Fibroblast of skin of left quadriceps (primary cell): ENCODE measurements at places on chromosomes 6 and 20.
A peak's percentile ranks its signal among the peaks of the same experiment; 100 is the strongest.

DNA sequence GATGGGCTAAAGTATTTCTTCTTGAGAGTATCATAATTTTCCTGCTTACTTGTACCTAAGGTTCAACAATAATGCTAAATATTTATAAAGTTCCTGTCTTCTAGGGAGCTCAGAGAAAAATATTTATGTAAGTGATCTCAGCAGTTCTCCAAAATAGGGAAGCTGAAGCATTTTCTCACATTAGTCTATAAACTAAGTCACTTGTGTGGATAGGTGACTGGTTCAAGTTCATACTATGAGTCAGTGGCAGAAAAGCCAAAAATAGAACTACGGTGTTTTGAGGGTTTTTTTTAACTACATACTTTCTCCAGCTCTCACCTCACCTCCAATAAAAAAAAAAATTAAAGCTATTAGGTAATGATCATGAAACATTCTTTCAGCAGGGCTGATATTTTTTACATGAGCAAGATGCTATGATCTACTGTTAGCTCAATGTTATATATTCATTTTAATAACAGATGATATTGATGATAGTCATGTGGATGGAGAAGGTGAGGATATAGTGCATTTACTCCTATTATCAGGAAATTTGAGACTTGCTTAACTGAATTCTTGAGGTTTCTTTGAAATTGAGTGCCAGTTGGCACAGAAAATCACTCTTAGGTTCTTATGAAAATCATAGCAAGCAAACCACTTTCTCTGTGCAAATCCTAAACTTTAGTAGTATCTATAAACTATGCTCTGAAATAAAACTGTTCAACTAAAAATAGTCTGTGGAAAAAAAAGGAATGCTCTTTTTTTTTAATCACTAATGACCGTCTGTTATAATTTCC lies 4.1 kb upstream of the MOXD1 start:
- no peak for DNase-seq

- no peak for DNase-seq
These were observed 102.3 kb downstream of the IRF4 start for GRCh38 chr6:493840-494239.

- DNase-seq, result no peak
These were observed 16.6 kb downstream of the DDO start for GRCh38 chr6:110398778-110399177.

DNA sequence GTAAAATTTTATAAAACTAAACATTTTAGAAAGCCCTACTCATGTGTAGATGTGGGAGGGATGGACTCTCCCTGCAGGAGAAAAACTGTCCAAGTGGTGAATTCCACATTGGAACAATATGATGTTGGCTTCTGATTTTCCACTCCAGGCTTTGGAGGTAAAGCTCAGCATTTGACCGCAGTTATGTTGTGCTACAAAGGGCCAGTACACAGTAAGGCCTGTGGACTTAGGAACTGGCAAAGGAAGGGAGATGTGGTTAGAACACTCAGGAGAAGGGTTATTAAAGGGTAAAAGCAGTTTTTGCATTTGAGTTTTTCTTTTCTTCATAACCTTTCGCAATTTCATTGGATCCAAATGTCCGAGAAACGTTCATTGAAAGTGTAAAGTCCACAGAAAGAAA lies 150.3 kb upstream of the SASH1 start:
- peak; percentile 40 for DNase-seq

DNA sequence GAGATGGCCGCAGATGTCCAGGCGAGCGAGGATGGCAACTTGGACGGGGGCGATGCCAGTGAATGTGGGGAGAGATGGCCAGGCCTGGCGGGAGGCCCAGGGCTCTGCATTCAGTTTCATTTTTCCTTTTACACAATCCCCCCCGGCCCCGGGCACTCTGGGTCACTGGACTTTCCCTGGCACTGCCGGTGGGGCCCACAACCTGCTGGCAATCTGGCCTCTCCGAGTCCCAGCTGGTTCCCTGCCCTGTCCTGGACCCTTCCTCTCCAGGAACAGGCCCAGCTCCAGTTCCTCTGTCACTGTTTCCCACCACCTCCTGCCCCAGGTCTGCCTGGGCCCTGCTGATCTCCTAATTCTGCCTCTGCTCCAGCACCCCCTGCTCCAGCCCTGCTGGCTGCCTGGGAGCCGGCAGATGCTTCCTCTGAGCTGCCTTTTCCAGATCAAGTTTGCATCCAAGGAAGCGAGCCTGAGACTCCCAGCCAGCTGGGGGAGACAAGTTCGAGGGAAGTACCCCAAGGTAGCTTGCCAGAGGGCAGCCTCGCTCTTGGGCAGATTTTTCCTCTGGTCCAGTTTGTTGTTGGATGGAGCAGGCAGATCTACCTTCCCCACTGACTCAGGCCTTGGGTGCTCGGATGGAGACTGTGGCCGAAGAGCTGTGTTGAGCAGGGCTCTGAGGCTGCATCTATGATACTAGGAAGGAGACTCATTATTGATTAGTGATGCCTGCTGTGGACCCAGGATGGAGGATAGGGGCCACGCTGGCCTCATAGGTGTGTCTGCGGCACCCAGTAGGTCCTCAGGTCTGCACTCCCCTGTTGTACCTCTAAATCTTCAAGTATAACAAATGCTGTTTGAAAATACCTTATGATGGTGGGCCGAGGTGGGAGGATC lies 83.2 kb downstream of the CEBPB start:
- no peak for DNase-seq

- peak; percentile 12 for DNase-seq
These were observed 88.3 kb downstream of the SH3BGRL2 start for GRCh38 chr6:79719248-79719960.

DNA sequence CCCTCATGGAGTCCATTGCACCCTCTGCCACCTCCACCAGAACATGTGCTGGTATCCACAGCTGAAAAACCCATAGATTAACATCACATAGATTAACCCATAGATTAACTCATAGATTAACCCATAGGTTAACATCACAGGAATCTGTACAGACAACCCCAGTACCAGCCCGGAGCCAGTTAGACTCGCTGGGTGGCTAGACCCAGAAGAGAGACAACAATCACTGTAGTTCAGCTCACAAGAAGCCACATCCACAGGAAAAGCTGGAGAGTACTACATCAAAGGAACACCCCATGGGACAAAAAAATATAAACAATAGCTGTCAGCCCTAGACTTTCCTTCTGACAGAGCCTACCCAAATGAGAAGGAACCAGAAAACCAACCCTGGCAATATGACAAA lies 25.1 kb downstream of the SERPINB9 start:
- no peak for DNase-seq

DNA sequence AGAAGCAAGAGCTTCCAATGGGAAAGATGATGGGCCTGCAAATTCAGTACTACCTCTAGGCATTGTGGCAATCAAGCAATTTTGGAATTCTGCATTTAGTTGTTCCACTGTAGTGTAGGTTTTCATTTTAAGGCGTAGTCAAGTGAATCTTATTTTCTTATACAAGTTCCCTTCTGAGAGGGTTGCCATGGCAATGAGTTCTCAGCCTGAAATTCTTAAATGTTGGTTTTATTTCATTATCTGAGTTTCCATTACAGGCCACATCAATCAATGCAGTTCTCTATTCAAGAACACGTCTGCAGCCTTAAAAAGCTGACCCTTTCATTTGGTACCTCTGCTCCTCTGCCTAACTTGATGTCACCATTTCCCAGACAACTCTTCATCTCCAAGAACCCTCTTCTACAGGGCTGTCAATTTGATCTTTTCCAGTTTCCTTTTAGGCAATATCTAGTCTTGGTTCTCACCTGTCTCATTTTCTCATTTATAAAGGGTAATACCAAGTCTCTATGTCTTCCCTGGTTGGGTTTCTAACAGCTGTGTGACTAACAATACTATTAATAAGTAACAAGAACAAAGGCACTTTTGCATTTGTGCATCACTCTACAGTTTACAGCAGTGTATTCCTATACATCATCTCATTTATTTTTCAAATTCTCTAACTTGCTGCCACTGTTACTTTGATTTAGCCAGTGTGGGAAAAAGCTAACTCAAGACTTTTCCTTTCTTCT lies 898.2 kb upstream of the FLRT3 start:
- DNase-seq, result no peak

DNA sequence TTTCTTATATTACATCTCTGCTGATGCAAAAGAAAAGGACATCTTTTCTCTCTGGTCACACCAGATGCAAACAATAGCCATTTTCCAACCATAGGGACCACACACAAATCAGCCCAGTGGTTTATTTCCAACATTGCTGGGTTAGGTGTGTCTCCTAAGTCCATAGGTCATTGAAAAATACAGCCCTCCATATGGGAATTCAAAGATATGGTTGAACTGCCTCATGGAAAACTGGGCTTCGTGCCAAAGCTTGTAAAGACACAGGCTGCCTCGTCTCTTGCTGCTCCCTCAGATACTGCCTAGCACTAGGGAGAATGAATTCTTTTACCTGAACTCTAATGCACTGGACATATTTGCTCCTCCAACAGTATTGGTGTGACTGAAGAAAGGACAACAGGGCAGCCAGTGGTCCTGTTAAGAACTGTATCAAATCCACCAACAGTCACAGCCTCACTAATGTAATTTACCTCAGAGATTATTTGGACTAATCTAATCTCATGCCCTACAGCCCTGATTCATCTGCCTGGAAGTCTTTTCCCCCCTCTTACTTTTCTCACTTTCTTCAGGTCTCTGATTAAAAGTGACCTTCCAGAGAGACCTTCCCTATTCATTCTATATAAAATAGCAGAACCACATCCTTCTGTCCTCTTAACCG lies 48.3 kb upstream of the TBC1D32 start:
- DNase-seq, result peak; percentile 10

DNA sequence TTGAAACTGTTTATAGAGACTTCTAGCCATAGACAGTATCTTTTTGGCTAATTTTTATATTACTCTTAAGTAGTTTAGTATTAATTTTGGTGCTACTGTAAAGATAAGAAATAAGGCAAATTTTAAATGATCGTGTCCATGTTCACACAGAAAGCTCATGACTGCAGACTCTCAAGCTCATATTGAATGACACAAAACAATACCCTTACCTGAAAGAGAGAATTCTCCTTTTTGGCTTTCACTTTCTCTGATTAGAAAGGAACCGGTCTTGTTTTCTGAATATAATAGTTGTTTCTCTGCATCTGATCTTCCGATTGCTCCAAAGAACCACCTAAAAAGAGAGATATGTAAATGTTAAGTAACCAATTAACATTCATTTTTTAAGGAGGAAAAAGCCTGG lies 57.0 kb downstream of the FRK start:
- DNase-seq, result no peak

DNA sequence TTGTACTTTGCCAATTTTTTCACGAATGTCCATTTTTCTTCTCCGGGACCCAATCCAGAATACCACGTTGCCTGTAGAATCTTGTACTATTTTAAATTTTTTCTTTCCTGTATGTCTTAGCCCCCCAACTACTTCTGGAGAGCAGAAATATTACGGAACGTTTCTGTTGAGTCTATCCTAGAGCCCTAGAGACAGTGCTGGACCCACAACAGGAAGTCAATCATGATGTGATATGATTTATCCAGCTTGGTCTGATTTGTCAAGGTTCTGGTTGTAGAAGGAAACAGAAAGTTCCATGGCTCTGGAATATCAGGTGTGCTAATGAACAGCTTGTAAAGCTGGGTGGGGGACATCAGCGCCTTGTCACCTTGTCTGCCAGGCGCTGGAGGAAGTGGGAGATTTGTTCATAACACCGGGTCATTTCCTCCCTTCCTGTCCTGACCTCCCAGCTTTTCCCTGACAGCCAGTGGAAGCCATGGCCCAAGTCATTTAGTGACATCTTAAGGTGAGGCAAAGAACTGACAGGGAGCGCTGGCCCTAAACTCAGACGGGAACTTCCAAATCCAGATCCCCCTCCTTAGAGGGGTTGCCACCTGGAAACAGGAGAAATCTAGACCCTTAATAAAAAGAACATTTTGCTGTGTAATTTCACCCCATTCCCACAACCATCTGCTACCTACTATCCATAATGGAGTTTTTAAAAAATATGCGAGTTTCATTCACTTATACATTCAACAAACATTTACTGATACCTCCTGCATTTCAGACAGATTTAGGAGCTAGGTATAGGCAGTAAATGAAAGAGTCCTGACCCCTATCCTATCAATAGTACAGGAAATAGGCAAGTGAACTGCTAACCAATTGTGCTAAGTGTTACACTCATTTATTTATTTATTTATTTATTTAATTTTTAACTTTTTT lies 130.5 kb downstream of the ZFP64 start:
- DNase-seq, result no peak

DNA sequence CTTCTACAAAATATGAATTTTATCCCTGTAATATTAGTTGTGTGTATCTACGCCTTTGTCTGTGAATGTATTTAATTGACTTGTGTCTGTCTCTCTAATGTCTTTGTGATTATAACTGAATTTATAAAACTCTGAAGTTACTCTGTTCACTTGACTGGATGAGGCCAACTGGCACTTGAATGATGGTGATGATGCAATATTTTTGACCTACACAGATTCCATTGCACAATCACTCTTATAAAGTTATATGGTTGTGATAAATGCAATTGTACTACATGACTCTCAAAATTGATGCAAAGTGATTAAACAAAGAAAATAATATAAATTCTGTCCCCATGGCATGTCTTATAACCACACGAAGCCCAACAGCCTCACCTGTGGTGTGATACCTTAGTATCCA lies 287.3 kb upstream of the PLN start:
- DNase-seq, result no peak

- peak; percentile 11 for DNase-seq
These were observed 12.3 kb downstream of the TMEM14B start for GRCh38 chr6:10759884-10760329.

- DNase-seq, result no peak
These were observed 32.2 kb upstream of the HEY2 start for GRCh38 chr6:125717120-125717731.

DNA sequence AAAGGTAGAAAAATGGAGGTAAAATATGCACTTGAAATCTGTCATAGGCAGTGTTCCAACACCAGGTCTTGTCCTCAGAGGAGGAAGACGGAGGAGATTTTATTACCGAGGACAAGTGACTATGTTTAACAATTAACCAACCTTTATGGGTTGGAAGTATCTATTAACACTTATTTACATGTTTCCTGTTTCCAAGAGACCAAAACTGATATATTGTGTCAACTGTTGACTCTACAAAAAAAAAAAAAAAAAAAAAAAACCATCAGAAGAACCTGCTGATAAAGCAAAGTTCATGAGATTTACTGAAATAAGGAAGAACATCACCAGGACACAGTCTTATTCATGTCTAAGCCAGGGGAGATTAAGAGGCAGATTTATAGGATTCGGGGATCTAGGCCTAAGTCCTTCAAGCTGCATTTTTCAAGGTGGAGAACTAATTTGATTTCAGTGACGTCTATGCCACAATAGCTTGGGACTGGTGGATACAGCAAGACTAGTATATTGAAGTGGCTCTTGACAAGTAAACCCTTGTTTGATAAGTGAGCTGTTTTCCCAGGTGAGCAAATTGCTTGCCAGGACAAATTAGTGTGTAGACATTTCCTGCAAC lies 126.6 kb upstream of the NAA20 start:
- DNase-seq, result no peak

GRCh38 chr20:47126709-47127108 lies 229.8 kb downstream of the ZMYND8 start:
- peak; percentile 32 for DNase-seq

DNA sequence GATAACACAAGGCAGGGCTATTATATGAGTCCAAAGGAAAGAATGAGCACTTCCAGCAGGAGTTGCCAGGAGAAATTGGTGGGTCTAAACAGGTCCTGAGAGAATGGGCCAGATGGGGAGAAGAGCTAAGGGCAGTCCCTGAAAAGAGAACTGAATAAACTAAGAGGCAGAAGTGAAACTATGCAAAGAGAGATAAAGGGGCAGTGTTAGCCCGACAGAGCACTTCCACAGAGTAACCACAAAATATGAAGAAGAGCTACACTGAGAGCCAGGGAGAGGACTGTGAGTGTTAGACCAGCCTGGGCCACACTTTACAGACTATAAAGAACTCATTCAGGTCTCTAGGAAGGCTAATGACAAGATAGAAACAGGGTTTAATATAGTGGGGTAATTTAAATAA lies 43.8 kb downstream of the RALGAPA2 start:
- no peak for DNase-seq
